DMS53 (cell line): ENCODE measurements at places on chromosomes 13 and 19.

DNA sequence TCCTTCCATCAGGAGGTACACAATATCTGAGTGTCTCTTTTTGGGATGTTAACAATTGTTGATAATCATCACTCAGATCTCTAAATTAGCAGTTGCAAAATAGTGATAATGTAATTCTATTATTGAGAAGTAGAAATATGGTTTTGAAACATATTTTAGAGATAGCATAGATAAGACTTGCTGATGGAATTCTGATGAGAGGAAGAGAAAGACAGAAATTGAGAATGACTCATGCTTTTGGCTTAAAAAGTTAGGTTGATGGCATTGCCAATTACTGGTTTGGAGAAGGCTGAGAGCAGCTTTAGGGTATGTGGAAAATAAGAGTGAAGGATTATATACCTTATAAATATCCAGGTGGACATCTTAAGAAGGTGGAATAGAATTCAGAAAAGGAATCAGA, 106.4 kb upstream of the EDNRB start:
- no peak for DNase-seq

- no peak for DNase-seq
Observed at GRCh38 chr19:41671486-41671885, 16.6 kb downstream of the CEACAM7 start.

DNA sequence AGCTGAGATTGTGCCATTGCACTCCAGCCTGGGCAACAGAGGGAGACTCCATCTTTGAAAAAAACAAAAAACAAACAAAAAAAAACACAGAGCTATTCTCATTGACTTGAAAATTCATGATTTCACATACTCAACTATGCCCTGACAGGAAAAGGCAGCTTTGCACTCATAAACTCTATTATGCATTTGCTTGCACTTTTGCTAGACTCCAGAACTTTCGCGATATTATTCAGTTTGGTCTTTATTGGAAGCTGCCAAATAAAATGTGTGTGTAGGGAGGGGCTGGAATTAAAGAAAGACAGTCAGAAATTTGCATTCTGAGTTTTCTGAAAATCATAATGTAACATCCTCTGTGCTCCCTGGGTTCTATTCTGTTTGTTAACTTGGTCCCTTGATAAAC, 635.1 kb upstream of the KLF12 start:
- no peak for DNase-seq

GRCh38 chr13:67221630-67222226, 8.4 kb downstream of the PCDH9 start:
- peak; percentile 5 for DNase-seq

GRCh38 chr13:20499986-20500385, 25.7 kb downstream of the CRYL1 start:
- DNase-seq: peak; percentile 6

GRCh38 chr19:8506402-8506957, 4.0 kb upstream of the PRAM1 start:
- DNase-seq: peak; percentile 58

- DNase-seq: no peak
Observed at GRCh38 chr19:42324655-42325307, 654 bp upstream of the MEGF8 start.

GRCh38 chr19:7861619-7862412, 12.4 kb downstream of the PRR36 start:
- DNase-seq: peak; percentile 75

GRCh38 chr19:12641456-12641855, 25.1 kb downstream of the MAN2B1 start:
- DNase-seq: no peak

GRCh38 chr19:54399189-54399588, 16.1 kb upstream of the TTYH1 start:
- DNase-seq: no peak

DNA sequence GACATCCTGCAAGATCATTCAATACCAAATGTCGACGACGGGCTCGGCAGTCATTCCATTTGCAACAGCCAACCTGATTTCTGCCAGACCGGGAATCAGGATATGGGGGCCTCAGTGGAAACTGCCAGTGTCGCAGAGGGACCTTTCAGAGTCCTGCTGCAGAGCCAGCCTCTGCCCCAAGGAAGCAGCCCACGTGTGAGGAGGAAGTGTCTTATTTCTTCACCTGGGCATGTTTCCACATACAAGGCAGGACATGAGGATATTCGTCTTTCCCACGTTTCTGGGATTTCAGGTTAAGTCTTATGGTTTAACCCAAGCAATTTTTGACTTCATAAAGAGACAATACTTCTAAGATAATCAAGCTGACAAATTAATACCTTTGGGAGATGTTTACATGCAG, 69.9 kb downstream of the ABCC4 start:
- DNase-seq: no peak

GRCh38 chr19:4676955-4677731, 7.0 kb upstream of the MYDGF start:
- DNase-seq: peak; percentile 59

GRCh38 chr19:1041835-1042685, 2.2 kb downstream of the ABCA7 start:
- peak; percentile 92 for DNase-seq

GRCh38 chr13:46211116-46211482, 629 bp upstream of the LRRC63 start:
- DNase-seq: peak; percentile 70
